ENCODE measurements at places on chromosomes 16 and 17.

DNA sequence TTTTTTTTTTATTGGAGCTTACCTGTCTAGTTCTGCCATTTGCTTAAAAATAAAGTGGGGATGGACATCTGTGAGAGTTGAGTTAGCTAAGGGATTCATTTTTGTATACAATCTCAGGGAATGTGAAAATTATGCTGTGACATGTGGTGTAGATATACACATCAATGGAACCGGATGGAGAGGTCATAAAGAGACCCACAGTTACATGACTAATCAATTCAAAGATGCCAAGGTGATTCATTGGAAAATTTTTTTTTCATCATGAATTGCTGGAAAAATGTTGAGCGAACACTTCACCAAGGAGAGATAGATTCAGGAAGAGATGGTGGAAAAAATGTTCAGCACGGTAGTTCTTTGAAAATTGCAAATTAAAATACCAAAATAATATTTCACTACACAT, 605.4 kb upstream of the KIF2B start:
- no peak for DNase-seq

DNA sequence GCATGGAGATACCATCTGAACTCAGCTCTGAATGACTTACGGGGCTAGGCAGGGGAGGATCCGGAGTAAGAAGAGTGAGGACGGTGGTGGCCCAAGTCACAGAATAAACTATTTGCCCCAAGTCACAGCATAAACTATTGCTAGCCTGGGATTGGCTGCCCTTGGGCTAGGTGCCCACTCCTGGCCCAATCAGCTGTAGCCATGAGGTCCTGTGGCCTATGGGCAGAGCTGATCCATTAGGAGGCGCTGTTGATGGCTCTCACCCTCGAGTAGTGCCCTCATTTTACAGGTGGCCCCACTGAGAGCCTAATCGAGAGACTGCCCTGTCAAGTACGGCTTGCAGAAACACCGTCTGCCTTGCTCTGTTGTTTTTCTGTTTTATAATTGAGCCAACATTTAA, 62.3 kb upstream of the ZNF423 start:
- DNase-seq = no peak

- DNase-seq = no peak
Observed at GRCh38 chr16:27793249-27793622, 243.3 kb downstream of the KATNIP start.

DNA sequence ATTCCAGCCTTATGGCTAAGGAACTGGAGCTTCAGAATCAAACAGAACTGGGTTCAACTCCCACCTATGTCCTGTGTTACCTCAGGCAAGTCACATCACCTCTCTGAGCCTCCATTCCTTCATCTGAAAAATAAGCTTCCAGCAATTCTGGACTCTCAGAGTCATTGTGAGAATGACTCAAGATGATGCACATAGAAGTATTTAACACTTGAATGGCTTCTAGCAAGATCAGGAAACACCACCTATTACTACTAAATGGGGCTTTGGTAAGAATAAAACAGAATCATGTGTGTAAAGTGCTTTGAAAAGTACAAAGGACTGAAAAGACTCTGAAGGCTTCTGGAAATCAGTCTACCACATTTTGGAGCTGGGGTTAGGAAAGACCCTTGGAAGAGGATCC, 30.8 kb upstream of the CALB2 start:
- DNase-seq = no peak

GRCh38 chr16:17538927-17539326, 68.2 kb upstream of the XYLT1 start:
- DNase-seq = no peak

Measured in NCI-H2081 (cell line).